Colonic mucosa (tissue), 4 donors: ENCODE measurements at places on chromosomes 2 and 18. TPM values are rescaled to one million over a fixed set of nuclear protein-coding genes. Genes with fewer than 3 reads are reported as not detected.

Gene CDH7
- total RNA-seq, result 0.05 TPM

DNA sequence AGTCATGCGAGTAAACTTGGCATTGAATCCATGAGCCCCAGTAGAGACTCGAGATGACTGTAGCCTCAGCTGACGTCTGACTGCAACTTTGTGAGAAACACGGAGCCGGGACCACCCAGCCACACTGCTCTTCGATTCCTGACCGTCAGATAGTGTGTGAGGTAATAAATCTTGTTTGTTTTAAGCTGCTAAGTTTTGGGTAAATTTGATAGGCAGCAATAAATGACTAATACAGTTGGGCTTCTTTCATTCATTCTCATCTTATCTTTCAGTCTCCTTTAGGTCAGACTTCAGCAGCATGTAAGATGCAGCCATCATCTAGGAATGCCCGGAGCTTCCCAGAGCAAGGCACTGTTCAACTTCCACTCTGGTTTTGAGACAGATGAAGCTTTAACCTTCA, 8.0 kb upstream of the KLHL29 start:
- no peak for DNase-seq

DNA sequence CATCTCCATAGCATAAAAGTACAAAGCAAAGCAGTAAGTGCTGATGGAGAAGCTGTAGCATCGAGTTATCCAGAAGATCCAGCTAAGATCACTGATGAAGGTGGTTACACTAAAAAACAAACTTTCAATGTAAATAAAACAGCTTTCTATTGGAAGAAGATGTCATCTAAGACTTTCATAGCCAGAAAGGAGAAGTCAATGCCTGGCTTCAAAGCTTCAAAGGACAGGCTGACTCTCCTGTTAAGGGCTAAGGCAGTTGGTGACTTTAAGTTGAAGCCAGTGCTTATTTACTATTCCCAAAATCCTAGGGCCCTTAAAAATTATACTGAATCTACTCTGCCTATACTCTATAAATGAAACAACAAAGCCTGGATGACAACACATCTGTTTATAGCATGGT, 44.0 kb downstream of the METTL8 start:
- no peak for DNase-seq

- no peak for DNase-seq
Measured at GRCh38 chr2:80529466-80530165, 225.1 kb upstream of the LRRTM1 start.

DNA sequence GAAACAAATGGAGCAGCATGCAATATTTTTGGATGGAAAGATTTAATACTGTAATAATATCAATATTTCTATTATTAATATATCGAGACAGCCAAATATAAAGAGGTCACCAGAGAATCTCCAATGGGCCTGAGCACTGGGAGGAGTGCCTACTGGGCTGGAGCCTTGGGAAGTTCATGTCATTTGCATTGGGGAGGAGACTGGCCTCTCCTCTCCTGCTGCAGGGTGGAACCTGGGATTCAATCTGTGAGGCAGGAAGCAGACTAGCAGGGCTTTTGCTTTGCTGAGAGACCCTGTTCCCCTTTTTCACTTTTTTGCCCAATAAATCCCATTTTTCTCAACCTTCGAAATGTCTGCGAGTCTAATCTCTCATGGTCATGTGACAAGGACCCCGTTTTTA, 390.6 kb upstream of the CYRIA start:
- DNase-seq, result no peak
